ENCODE measurements at places on chromosomes 12 and 14.

DNA sequence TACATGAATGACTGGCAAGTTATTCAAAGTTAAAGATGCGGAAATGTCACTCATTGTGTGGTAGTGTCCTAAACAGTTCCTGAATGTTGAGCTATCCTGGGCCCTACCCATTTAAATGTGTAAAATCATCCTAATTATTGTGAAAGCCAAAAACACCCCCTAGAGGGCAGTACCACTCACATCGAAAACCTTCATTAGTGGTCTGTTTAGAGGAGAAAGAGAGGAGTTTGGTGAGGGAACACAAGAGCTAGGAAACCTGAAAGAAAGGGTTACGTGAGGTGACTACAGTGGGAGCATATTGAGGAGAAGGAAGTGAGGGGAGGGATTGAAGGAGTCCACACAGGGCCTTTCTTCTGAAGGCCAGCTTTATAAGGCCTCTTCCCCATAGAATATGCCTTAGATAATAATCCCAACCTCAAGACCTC lies 2.5 kb upstream of the TEP1 start:
- no peak for DNase-seq

DNA sequence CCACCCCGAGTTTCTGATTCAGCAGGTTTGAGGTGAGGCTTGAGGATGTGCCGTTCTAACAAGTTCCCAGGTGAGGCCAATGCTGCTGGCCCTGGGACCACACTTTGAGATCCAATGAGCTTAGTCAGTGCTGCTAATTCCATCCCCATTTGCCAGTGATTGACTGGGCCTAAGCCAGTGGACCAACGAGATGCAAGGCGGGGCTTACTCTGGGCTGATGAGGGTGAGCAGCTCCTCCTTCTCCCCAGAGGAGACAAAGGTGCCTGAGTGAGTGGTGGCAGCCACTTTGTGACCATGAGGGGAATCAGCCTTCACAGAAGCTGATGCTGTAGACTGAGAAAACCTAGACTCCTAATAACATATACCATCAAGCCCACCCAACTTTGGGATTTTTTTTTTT lies 23.1 kb upstream of the HNF1A start:
- DNase-seq: no peak

DNA sequence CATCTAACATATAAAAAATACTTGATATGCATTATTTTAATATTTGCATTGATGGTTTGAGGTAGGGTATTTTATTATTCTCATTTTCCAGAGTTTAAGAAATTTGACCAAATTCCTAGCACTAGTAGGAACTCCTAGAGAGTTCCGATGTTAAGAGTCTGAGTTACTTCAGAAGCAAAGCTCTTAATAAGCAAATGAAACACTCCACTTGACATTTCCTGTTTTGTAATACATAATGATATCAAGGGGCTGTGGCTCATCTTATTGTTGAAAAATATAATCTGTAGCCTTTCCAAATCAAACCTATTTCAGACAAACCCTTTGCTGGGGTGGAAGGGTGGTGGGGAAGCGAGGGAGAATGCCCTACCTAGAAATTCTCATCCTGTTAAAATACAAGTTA lies 355.5 kb downstream of the DIO2 start:
- DNase-seq: no peak

DNA sequence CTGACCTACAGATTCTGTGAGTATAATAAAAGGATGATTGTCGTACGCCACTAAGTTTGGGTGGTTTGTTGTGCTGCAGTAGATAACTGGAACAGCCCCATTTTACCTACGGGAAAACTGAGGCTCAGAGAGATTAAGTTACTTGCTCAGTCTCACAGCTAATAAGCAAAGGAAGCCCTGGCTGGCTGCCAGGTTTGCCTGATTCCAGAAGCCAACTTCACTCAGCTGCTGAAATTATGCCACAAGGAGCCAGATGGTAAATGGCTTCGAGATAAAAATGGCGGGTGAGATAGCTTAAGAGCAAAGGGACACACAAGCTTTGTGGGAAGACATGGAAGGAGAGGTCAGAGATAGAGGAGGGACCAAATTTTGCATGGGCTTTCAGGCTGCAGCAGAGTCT lies 191.5 kb upstream of the NOS1 start:
- no peak for DNase-seq

- DNase-seq: no peak
Observed at GRCh38 chr14:99066378-99066777, 205.6 kb downstream of the BCL11B start.

- peak; percentile 90 for DNase-seq
Observed at GRCh38 chr14:104979758-104980610, 1.8 kb upstream of the AHNAK2 start.

DNA sequence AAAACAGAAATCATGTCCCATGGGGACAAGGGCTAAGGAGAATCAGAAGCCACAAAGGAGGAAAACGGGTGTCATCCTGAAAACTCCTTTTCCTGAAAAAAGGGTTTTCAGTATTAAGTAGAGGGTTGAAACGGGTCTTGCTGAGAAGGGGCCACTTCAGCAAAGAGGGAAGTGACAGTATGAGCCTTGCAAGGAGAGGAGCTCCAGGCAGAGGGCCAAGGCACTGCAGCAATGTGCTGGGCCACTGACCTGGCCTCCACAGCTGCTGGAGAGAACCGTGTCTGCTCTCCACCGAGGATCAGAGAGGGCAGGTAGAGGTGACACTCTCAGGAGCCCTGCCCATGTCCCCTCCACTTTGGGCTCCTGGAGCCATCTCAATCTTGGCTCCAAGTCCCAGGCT lies 103.3 kb downstream of the NCOR2 start:
- no peak for DNase-seq

GRCh38 chr12:121767525-121768016 lies 25.9 kb downstream of the RHOF start:
- DNase-seq: no peak

GRCh38 chr14:97413022-97413539 lies 615.9 kb downstream of the VRK1 start:
- no peak for DNase-seq

GRCh38 chr12:2693244-2693860 lies 101.4 kb upstream of the FKBP4 start:
- no peak for DNase-seq

- no peak for DNase-seq
Observed at GRCh38 chr14:28651148-28651547, 115.4 kb upstream of the FOXG1 start.

DNA sequence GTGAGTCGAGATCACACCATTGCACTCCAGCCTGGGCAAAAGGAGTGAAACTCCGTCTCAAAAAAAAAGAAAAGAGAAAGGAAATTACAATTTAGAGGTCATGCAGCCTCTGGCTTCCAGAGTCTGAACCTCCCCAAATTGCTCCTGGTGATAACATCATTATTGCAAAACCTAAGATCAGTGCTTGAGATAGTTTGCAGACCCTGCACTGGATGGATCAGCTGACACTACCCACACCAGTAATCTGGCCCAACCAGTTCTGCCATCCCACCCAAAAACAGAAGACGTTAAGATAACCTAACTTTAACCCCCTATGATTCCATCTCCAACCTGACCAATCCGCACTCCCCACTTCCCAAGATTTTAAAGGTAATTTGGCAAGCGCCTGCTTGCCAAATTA lies 353.7 kb upstream of the DIO2 start:
- DNase-seq: no peak

- no peak for DNase-seq
Observed at GRCh38 chr12:128609861-128610260, 213.9 kb downstream of the SLC15A4 start.

- DNase-seq: no peak
Observed at GRCh38 chr12:111037047-111037446, 116.7 kb upstream of the MYL2 start.

DNA sequence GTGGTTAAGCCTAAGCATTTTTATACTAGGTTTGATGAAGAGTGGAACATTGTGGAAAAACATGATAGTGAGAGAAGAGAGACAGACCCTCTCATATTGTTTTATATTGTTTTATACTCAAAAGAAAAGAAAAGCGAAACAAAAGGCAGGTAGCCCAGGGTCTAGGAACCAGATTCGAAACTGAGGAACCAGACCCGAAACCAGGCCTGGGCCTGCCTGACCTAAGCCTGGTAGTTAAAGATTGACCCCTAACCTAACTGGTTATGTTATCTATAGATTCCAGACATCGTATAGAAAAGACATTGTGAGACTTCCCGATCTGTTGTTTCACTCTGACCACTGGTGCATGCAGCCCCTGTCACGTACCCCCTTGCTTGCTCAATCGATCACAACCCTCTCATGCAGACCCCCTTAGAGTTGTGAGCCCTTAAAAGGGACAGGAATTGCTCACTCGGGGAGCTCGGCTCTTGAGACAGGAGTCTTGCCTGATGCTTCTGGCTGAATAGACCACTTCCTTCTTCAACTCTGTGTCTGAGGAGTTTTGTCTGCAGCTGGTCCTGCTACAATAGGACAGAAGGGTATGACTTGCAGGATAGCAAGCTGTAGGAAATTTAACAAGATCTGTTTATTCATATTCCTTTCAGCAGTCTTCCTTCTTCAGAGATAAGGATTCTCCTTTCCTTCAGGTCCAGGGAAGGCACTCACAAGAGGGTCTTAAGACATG lies 147.1 kb upstream of the PLEKHA5 start:
- DNase-seq: no peak

- DNase-seq: no peak
Observed at GRCh38 chr14:104694475-104694950, 5.1 kb downstream of the INF2 start.

GRCh38 chr12:133120385-133121191 lies 9.5 kb downstream of the ZNF891 start:
- no peak for DNase-seq

- no peak for DNase-seq
Observed at GRCh38 chr14:79467835-79468234, 743.5 kb downstream of the DIO2 start.

- no peak for DNase-seq
Observed at GRCh38 chr12:46573347-46573658, 200.7 kb upstream of the SLC38A2 start.

DNA sequence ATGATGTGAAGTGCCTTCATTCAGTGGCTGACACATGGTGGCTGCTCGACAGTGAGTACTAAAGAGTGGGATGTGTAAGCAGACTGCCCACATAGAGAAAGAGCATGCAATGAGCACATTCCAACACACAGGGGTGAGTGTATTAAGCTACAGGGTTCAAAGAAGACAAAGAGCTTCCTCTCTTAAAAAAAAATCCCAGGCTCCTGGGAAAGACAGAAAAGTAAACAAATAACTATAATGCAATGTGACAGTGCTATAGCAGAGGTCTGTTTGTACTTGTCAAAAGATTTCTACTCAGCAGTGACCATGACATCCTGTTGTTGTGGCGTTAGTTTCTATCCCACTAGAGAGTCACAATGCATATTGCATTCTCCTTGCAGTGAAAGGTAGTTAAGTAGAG lies 12.4 kb upstream of the PCNX1 start:
- no peak for DNase-seq

GRCh38 chr12:131448254-131448795 lies 262.6 kb upstream of the SFSWAP start:
- DNase-seq: peak; percentile 45

GRCh38 chr12:33602515-33602914 lies 162.9 kb upstream of the SYT10 start:
- no peak for DNase-seq

DNA sequence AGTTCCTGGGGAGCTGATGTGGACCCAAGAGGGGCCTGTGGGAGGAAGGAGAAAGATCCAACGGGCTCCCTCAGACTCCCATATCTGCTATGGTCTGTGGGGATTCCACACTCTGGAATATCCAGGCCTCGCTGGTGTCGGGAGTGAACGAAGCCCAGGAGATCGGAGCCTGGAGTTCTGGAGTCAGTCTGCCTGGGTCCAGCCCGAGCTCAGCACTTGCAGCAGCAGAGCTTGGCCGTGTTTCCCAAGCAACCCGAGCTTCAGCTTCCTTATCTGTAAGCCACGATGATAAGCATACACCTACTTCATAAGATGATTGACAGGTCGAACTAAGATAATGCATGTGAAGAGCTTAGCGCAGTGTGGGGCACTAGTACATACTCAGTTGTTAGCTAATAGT lies 10.1 kb downstream of the LTBP2 start:
- no peak for DNase-seq

GRCh38 chr14:68534276-68534675 lies 258.6 kb downstream of the ZFP36L1 start:
- no peak for DNase-seq

GRCh38 chr12:21677622-21678277 lies 20.1 kb upstream of the LDHB start:
- no peak for DNase-seq

- DNase-seq: no peak
Observed at GRCh38 chr12:33589576-33590114, 150.0 kb upstream of the SYT10 start.

GRCh38 chr14:105138021-105138541 lies 30.5 kb downstream of the JAG2 start:
- peak; percentile 63 for DNase-seq

DNA sequence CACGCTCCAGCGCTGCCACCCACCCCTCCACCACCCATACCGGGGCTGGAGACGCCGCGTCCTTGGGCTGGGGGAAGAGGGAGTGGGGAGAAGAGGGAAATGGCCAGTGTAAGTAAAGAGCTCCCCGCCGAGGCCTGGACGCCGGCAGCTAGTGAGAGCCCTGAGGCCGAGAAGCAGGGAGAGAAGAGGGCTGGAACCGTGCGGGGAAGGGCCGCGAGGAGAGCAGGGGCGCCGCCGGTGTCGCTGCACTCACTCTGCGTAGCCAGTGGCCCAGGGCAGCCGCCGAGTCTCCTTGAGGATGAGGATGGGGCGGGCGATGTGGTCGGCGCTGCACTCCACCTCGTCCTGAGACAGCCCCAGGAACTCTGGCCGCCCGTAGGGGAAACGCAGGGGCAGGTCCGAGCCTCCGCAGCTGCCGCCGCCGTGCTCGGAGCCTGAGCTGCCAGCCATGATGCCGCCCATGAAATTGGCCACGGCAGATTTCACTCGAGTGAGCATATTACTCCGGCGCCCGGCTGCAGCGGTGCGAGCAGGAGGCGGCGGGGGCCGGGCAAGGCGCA lies 631 bp downstream of the PPM1H start:
- peak; percentile 44 for DNase-seq

GRCh38 chr12:52005903-52006703 lies 643 bp upstream of the TAMALIN start:
- peak; percentile 87 for DNase-seq

GRCh38 chr12:47079981-47080724 lies 394 bp upstream of the AMIGO2 start:
- peak; percentile 90 for DNase-seq

GRCh38 chr12:111410431-111411184 lies 4.9 kb downstream of the SH2B3 start:
- peak; percentile 50 for DNase-seq

- no peak for DNase-seq
Observed at GRCh38 chr14:105126981-105127329, 41.6 kb downstream of the JAG2 start.
